DMS53 (cell line): ENCODE measurements at places on chromosomes 12 and 14.

GRCh38 chr14:37797675-37798074 is 202.2 kb downstream of the TTC6 start:
- no peak for DNase-seq

DNA sequence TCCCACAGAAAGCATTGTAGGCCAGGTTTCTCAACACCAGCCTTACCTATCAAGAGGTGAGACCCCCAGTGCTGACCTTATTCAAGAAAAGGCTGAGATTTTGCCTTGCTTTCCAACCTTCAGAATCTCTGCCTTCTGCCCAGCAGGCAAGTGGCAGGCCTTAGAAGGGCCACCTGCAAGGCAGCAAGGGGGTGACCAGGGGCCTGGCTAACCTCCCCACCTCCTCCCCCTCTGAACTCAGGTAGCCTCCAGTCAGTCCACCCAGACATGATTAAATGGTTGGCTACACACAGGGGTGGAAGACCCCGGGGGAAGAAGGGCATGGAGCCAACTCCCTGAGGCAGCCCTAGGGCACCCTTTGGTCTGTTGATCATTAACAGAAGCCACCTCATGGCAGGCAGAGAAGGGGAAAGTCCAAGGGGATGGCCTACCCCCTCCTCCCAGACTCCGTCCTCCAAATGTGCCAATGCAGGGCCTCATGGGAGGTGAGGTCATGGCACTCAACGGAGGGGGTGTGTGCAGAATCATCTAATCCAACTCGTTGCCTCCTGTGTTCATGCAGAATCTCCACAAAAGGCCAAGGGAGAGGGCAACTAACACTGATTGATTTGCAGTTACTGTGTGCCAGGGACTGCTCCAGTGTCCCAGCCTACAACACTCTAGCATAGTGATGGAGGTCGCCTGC is 8.5 kb downstream of the ZFP36L1 start:
- DNase-seq, result peak; percentile 97

DNA sequence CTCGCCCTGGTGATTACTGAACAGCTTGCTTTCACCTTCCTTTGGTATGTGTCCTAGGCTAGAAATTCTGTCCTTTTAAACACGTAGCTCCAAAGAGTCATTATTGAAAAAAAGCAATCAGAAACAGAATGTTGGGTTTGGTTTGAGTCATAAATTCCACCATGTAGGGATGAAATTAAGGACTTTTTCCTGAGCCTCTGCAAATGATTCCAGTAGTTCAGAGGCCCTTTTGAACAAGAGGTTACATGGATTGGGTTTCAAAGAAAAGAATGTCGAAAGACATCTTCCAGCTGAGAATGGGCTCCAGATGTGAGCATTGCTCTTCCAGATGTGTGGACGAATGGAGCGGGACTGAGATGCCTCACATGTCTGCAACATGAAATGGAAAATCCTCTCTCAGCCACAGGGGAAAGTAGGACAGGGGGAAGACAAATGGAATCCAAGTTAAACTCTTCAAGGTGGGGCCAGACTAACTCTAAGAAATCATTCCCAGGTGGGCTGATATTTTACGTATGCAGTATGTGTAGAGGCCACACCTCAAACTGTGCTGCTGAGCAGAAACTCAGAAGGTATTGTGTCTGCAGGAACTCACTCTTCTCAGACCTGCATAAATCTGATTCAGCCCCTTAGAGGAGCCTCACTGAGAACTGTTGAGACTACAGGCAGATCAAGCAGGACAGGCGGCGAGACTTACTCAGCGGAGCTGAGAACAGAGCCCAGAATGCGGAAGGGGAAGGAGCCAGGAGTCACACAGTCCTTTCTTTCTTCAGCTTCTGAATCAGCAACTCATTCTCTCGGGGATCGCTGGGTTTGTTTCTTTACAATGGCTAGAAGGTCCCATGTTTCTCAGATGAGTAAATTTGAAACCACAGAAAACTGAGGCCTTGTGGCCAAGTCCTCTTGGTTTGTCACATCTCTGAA is 23.3 kb upstream of the EMP1 start:
- no peak for DNase-seq

DNA sequence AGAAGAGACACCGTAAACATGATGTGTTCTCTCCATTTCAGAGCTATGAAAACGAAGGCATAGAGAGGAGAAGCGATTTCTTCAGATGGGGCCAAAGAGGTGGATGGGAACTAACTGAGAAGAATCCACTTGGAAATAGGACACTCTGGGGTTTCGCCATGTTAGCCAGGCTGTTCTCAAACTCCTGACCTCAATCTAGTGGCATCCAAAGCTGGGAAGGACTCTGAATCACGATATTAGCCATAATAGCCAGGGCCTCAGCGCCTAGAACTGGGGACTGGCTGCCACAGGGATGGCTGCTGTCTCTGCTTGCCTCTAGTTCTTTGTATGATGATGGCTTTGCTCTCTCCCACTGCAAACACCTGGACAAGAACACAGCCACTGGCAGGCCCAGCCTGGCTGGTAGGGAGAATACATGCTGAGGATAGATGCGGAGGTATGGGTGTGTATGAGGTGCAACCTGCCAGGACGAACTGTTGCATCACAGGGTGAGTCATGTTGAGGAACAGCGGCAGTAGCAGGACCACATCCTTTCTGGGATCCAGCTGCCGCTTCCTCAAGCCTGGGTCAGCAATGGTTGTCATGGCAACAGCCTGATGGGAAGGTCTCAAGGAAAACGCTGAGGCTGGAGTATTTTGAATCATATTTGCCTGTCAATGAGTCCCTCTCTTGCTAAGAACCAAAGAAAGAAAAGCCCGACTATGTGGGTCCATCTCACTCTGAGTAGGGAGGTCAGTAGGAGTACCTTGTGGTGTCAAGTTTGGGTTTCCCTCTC is 31.1 kb downstream of the CCDC177 start:
- DNase-seq, result peak; percentile 94

- DNase-seq, result peak; percentile 63
Observed at GRCh38 chr12:132729541-132730320, 19.1 kb downstream of the PGAM5 start.

- DNase-seq, result peak; percentile 56
Observed at GRCh38 chr14:70283156-70283555, 76.3 kb downstream of the COX16 start.

GRCh38 chr14:21589317-21589716 is 9.4 kb upstream of the OR10G3 start:
- DNase-seq, result peak; percentile 6

DNA sequence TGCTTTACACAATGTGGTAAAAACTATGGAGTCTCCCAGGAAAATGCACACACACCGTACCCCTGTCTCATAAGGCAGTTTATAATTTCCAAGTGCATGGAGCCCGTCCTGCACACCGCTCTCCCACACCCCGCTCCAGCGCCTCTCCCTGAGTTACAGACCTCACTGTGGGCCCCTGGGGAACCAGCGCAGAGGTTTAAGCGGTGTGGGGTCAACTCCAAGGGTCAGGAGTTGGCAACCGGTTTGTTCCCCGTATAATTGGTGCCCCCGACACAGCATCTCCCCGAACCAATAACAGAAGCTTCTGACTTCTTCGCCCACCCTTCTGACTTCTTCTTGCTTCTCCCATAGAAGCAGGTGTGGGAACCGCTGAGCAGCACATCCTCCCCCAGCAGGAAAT is 58.4 kb upstream of the DDX11 start:
- DNase-seq, result no peak

DNA sequence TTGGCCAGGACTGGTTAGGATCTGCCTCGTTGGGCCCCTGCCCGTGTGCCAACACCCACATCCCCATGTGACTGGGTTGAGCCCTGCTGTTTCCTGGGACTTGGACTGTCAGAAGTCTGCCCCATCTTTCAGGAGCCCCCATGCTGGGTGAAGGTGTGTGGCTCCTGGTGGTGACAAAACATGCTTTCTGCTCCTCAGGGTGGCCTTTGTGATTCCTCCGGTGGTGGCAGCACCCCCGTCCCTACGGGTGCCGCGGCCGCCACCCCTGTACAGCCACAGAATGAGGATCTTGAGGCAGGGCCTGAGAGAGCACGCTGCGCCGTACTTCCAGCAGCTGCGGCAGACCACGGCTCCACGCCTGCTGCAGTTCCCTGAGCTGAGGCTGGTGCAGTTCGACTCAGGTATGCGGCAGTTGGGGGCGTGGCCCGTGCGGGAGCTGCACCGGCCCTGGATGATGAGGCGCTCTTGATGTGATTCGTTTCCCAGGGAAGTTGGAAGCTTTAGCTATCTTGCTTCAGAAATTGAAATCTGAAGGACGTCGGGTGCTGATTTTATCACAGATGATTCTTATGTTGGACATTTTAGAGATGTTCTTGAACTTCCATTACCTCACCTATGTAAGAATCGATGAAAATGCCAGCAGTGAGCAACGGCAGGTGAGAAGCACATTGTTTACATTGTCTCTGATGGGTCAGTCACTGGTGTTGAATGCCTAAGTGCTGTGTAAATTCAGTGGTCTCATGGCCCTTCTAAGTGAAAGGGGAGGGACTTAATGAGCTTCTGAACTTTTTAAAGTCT is 80.0 kb downstream of the EP400 start:
- DNase-seq, result no peak
